K562 (cell line): ENCODE measurements at places on chromosomes 7 and 10.

GRCh38 chr7:82441669-82442478, 1.7 kb downstream of the CACNA2D1 start:
- H3K4me1 ChIP-seq: no peaks in the 10 kb centered on the region
- H3K36me3 ChIP-seq: no peaks in the 10 kb centered on the region
- H3K4me3 ChIP-seq: no peak overlapping the region

DNA sequence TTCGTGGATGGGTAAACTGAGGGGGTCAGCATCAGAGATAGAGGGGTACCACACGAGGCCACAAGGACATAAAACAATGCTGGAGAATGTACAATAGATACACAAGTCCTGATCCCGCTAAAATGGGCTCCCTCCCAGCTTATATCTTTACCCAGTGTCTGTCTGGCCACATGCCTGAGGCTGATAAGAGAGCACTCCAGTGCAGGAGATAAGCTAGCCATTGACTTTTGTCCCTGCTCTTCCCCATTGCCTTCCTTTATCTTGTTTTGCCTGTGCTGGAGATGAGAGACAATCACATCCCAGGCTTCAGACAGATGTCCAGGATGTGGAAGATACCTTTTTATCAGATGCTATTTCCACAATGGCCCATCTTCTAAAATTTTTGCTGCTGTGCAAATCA, 6.0 kb downstream of the GAD2 start:
- H3K36me3 ChIP-seq: no peaks in the 10 kb centered on the region
- H3K27ac ChIP-seq: no peak overlapping the region
- peaks cover 4% of the 10 kb centered on the region; the same call in 1 of the 2 replicates for H3K4me1 ChIP-seq
- H3K4me3 ChIP-seq: no peak overlapping the region

DNA sequence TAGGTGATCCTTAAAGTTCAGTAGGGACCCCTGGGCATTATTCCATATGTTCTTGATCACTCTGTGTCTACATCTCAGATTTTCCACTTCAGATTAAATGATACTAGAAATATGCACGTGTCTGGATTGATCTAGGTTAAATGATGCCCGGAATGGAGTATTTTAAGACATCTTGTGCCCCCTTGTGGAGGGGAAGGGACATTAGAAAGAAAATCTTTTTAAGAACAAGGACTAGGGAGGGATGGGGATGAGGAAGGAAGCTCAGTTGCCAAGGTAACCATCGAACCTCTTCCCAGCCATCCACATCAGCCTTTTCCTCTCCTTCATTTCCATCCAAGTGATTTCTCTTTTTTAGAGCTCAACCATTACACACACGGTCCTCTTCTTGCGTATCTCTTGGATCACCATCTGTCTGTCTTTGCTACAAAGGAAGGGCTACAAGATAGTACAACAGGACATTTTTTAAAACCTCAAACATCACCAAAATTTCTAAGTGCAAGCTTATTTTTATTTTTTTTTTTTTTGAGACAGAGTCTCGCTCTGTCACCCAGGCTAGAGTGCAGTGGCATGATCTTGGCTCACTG, 40.5 kb downstream of the PRSS2 start:
- DNase-seq: peak; percentile 70
- no peak overlapping the region for H3K27ac ChIP-seq
- H3K36me3 ChIP-seq: no peaks in the 10 kb centered on the region
- H3K27me3 ChIP-seq: no peaks in the 10 kb centered on the region
- H3K4me3 ChIP-seq: no peak overlapping the region

DNA sequence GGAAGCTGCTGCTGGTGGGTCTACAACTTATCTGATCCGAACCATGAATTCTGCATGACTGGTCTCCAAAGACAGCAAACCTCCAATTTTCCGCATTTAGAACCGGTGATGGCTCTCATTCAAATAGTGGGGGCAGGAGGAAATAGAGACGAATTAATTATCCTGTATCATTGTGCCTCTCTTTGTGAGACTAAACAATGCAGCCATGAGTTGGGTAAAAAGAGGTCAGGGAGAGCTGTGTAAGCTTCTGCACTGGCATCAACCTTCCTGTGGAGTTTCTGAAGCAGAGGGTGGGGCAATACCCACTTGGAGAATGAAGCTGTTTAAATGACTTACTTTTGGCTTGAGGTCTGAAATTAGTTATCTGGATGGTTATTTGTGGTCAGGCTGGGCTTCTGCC, 266.4 kb downstream of the SORCS3 start:
- no peak overlapping the region for H3K4me3 ChIP-seq
- H3K4me1 ChIP-seq: no peaks in the 10 kb centered on the region
- no peaks in the 10 kb centered on the region for H3K36me3 ChIP-seq
- H3K27me3 ChIP-seq: no peaks in the 10 kb centered on the region

DNA sequence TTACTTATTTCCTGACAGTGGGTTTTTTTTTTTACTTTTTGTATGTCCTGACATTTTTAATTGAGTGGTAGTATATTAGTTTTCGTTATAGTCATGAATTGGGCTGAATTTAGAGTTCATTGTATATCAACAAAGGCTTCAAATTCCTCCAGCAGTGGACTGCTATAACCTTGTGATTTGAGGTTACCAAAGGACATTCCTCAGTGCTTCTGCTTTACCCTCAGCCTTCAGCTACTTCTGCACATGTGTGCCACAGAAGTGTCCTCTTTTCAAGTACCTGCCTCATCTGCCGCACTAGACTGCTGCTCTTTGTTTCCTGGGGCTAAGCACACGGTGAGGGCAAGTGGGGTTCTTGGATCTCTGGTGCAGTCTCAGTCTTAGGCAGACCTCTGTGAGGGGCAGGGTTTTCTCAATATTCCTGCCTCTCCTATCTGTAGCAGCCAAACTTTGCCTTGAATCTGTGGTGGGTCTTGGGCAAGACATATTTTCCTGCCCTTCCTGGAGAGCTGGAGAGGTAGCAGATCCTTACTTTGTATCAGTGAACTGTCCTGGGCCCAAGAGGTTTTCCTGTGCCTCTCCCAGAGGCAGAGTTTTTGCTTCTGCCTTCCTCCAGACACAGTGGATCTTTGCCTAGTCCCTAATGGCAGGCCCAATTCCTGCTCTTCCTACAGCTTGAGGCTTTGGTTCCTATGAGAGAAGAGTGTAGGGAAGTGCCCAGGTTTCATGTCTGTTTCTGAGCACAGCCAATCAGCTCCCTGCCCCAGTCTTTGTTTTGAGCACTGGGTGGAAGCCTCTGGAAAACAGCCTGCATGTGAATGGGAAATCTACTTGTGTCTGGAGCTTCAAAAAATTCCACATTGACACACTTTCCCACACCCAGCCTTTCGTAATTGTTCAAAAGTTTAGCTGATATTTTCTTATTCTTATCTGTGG, 39.0 kb upstream of the STRIP2 start:
- no peak overlapping the region for H3K4me3 ChIP-seq
- peaks cover 5% of the 10 kb centered on the region; the same call in 2 of the 3 replicates for H3K4me1 ChIP-seq
- no peaks in the 10 kb centered on the region for H3K27me3 ChIP-seq
- H3K27ac ChIP-seq: no peak overlapping the region

DNA sequence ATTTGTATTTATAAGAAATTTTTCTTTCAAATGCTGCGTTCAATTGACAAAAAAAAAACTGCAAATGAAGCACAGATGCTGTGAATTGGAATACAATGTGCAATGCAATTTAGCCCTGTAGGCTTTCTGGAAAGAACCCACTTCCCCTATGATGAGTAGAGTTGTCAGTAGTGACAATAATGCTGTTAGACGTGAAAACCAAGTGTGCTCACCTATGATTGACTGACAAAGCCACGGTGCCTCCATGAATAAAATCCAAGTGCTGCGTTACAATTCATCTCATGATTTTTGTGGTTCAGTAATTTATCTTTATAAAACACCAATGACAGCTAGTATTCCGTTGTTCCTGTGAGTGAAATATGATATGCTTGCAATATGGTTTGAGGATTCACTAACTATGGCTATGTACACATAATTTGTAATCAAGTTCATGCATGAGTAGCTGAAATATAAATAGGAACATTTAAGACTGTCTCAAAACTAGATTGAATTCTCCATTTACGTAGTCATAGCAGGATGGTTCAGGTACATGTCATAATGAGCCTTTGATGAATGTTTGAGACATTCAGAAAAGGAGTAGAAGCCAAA, 1160.3 kb downstream of the CNTNAP2 start:
- no peaks in the 10 kb centered on the region for H3K36me3 ChIP-seq
- H3K27me3 ChIP-seq: no peaks in the 10 kb centered on the region
- no peak overlapping the region for H3K4me3 ChIP-seq
- no peak for DNase-seq
- no peak overlapping the region for H3K27ac ChIP-seq
- no peaks in the 10 kb centered on the region for H3K4me1 ChIP-seq

DNA sequence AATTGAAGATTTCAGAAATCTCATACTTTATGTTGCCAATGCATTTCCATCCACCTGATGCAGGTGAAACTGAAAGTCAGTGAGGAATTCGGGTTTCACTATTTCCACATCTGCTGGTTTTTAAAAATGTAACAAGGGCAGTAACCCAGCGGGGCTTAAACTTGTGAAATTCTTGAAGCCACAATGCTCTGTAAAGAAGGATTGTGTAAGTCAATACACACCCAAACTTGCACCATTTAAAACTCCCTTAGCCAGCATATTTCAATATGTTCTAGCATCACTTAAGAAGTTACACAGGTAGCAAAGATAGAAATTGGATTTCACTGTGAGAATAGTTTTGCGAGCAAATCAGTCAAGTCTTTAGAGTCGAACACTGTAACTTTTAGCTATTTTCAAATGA, 386.1 kb downstream of the PLXDC2 start:
- H3K4me3 ChIP-seq: no peak overlapping the region
- H3K4me1 ChIP-seq: no peaks in the 10 kb centered on the region
- DNase-seq: no peak
- H3K27me3 ChIP-seq: no peaks in the 10 kb centered on the region
- no peaks in the 10 kb centered on the region for H3K36me3 ChIP-seq

GRCh38 chr7:78443811-78444210, 645.2 kb downstream of the PHTF2 start:
- no peaks in the 10 kb centered on the region for H3K27me3 ChIP-seq
- no peak overlapping the region for H3K27ac ChIP-seq
- no peak for DNase-seq

GRCh38 chr10:116452338-116452720, 24.7 kb downstream of the PNLIPRP3 start:
- no peaks in the 10 kb centered on the region for H3K27me3 ChIP-seq
- no peaks in the 10 kb centered on the region for H3K4me1 ChIP-seq
- no peak overlapping the region for H3K27ac ChIP-seq
- H3K36me3 ChIP-seq: no peaks in the 10 kb centered on the region
- no peak for DNase-seq

DNA sequence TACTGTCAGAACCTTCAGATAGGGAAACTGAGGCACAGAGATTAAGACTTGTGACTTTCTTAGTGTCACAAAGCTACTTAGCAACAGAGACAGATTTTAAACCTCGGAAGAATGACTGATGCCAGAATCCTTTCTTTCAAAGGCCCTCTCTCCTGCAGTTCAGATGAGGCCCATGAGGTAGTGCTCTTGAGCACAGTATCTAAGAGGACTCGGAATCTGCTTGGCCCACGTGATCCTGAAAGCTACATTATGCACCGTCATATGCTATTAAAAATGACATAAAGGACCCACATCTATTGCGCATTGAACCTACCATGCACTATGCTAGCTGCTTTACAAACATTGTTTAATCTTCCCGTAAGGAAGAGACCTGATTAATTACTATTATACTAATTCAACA, 355.9 kb downstream of the SFMBT2 start:
- DNase-seq: peak; percentile 59
- no peak overlapping the region for H3K4me3 ChIP-seq

- no peak overlapping the region for H3K4me3 ChIP-seq
- H3K27ac ChIP-seq: no peak overlapping the region
- H3K27me3 ChIP-seq: no peaks in the 10 kb centered on the region
These were observed 68.3 kb downstream of the KIAA1217 start for GRCh38 chr10:24277277-24277676.

DNA sequence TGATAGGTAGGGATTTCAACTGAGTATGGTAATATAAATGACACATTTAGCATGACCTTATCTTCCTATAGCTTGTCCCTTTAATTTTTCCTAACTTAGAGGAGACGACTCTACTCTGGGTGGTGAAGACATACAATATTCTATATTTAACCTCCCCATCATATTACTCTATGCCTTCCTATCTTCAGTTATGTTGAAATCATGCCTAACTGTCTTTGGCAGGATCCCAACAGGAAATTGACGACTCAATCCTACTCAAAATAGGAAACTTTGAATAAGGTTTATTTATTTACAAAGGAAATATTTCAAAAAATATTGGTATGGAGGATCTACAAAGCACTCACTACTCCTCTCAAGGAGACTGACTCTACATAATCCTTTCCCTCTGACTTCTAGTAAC, 24.1 kb upstream of the SEMA3A start:
- no peak for DNase-seq
- no peak overlapping the region for H3K27ac ChIP-seq
- H3K4me3 ChIP-seq: no peak overlapping the region
- H3K27me3 ChIP-seq: no peaks in the 10 kb centered on the region
- H3K4me1 ChIP-seq: no peaks in the 10 kb centered on the region

DNA sequence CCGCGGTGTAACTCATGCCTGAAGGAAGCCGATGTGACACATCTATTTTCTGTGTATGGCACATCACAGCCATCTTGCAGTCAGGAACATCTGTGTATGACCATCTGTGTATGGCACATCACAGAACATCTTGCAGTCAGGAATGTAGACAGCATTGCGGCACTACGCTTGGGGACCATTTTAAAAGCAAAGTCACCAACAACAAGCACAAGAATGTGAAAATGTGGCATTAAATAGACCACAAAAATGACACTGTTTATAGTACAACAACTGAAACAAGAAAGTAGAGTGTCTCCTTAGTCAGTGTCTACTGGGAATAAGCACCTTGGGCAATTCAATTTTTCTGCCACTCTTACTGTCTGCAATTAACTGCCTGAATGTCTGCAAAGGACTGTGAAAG, 124.4 kb downstream of the HGF start:
- no peak for DNase-seq
- no peaks in the 10 kb centered on the region for H3K4me1 ChIP-seq
- no peak overlapping the region for H3K27ac ChIP-seq
- no peaks in the 10 kb centered on the region for H3K36me3 ChIP-seq
- no peaks in the 10 kb centered on the region for H3K27me3 ChIP-seq

DNA sequence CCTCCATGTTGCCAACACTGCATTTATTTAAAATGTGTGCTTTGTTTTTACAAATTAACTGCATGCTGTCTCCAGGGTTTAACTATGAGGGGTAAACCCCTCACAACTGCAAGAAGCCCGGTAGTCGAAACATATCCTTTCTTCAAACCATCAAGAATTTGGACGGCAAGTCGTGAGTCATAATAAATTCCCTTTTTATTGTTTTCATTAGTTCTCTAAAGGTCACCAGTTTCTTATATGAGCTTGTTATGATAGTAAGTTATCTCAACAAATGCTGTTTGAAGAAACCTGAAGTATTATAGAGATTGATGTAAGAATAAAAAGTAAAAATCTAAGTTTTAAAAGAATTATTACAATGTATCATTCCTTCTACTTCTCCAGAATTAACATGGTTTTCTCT, 12.2 kb upstream of the FIGNL1 start:
- no peak for DNase-seq
- H3K4me3 ChIP-seq: no peak overlapping the region
- peaks cover 43% of the 10 kb centered on the region for H3K27me3 ChIP-seq
- H3K27ac ChIP-seq: no peak overlapping the region
- no peaks in the 10 kb centered on the region for H3K36me3 ChIP-seq
